Activated CD4-positive, alpha-beta memory T cell treated with anti-CD3 and anti-CD28 coated beads for 36 hours (primary cell): ENCODE measurements at places on chromosomes 11 and 22. TPM values are rescaled to one million over a fixed set of nuclear protein-coding genes. Genes with fewer than 3 reads are reported as not detected.

DNA sequence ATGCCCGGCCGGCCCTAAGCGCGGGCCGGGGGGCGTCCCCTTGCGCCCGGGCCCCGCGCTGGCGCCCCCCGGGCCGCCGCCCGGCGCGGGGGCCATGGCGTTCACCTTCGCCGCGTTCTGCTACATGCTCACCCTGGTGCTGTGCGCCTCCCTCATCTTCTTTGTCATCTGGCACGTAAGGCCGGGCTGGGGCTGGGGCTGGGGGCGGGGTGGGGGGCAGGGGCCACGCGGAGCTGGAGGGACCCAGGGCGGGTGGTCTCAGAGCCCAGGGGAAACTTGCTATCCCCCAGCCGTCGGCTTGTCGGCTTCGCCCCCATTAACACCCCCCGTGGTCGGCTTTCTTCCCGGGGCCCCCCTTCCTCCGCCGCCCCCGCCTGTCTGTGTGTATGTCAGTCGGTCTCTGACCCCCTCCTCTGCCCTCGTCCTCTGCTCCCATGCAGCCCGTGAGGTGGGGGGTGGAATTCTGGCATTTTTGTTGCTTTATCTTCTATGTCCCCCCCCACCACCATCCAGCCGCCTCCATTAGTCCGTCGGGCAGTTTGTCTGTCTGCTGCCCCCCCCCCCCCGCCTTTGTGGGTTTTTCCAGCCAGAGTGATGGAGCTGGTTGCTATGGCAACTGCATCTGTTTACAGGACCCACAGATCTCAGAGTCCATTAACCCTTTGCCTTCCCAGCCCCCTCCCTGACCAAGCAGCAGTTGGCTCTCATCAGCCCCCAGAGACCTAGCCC, 552 bp downstream of the CNIH2 start:
- DNase-seq = no peak
- H3K4me1 ChIP-seq = peaks cover 20% of the 10 kb centered on the region
- peaks cover under 1% of the 10 kb centered on the region for H3K36me3 ChIP-seq
- no peaks in the 10 kb centered on the region for H3K27me3 ChIP-seq
- no peak overlapping the region for H3K27ac ChIP-seq

- H3K4me1 ChIP-seq = peaks cover 4% of the 10 kb centered on the region
- H3K36me3 ChIP-seq = peaks cover 16% of the 10 kb centered on the region
- DNase-seq = no peak
- no peaks in the 10 kb centered on the region for H3K27me3 ChIP-seq
- H3K27ac ChIP-seq = no peak overlapping the region
- no peak overlapping the region for H3K4me3 ChIP-seq
Measured at GRCh38 chr22:25475257-25476022, 89.0 kb upstream of the GRK3 start.

DNA sequence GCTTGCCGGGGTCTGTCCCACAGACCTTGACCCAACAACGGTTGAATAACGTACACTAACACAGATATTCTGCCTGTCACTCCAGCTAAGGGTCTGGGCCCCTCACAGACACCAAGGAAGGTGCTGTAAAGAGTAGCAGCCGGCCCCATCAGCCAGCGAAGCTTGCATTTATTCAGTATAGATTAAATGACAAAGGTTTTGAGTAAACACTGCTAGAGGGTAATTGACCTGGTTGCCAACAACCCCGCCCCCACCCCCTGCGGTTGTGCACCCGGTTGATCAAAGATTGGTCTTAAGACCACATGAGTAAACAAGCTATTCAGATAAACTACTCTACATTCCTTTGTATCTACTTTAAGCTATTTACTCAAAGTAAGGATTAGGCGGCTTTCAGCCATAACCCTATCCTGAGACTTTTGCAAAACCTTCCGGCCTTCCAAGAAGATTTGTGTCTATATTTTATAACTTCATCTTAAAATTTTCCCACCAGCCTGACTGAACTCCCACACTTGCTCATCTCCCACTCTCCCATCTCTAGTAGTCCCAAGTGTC, 4.8 kb upstream of the CKAP5 start:
- H3K4me1 ChIP-seq = peaks cover 3% of the 10 kb centered on the region
- no peak overlapping the region for H3K4me3 ChIP-seq
- no peaks in the 10 kb centered on the region for H3K36me3 ChIP-seq
- no peaks in the 10 kb centered on the region for H3K27me3 ChIP-seq
- no peak overlapping the region for H3K27ac ChIP-seq

GRCh38 chr11:31106968-31107576, 262.5 kb downstream of the DCDC1 start:
- DNase-seq = peak; percentile 66
- H3K36me3 ChIP-seq = no peaks in the 10 kb centered on the region
- no peaks in the 10 kb centered on the region for H3K4me1 ChIP-seq
- H3K27ac ChIP-seq = no peak overlapping the region
- H3K27me3 ChIP-seq = no peaks in the 10 kb centered on the region

DNA sequence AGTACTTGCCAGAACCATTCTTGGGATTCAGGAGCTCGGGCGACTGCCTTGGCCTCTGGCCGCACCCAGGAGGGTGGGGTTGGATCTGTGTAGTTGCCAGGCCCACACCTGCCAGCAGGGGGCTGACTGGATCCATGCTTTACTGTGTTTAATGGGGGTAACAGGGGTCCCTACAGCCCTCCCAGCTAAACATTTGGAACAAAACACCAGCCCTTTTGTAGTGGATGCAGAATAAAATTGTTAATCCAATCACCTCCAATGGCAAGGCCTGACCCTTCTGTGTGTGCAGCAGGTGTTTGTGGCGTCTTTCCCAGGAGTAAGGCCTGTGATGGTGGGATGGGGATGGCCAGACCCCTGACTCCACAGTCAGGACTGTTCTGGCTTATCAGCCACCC, 22.5 kb downstream of the SUN2 start:
- peak; percentile 63 for DNase-seq
- peaks cover 39% of the 10 kb centered on the region for H3K4me1 ChIP-seq
- H3K4me3 ChIP-seq = peak overlapping the region; percentile 29
- peaks cover 57% of the 10 kb centered on the region for H3K36me3 ChIP-seq
- H3K27me3 ChIP-seq = no peaks in the 10 kb centered on the region
- peak overlapping the region; percentile 46 for H3K27ac ChIP-seq

- H3K27ac ChIP-seq = no peak overlapping the region
- peaks cover 17% of the 10 kb centered on the region for H3K27me3 ChIP-seq
- no peak for DNase-seq
- no peaks in the 10 kb centered on the region for H3K36me3 ChIP-seq
- H3K4me3 ChIP-seq = no peak overlapping the region
Measured at GRCh38 chr11:43285826-43286225, 26.0 kb upstream of the API5 start.

DNA sequence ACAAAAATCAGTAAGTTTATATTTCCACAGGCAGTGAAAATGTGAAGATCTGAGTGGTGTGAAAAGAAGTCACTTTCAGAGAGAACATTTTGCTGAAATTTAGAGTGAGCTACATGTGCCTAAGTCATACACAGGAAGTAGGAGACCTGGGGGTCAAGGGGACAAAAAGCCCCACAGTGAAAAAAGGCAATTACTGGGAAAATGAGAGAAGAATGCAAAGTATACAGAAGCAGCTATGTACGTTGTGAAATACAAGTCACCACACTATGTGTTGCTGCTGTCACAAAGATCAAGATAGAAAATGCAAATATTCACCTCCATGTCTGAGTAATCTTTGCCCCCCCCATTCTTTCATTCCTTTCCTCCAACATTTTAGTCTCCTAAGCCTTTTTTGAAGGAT, 21.6 kb upstream of the SESN3 start:
- peaks cover 48% of the 10 kb centered on the region for H3K4me1 ChIP-seq
- DNase-seq = no peak
- no peak overlapping the region for H3K4me3 ChIP-seq
- H3K27me3 ChIP-seq = no peaks in the 10 kb centered on the region

The OR52E8 gene
- total RNA-seq = not detected

The FAM83F gene
- total RNA-seq = 0.26 TPM

The SLC29A2 gene
- total RNA-seq = 10.3 TPM

The LAYN gene
- 0.26 TPM for total RNA-seq

The NCAM1 gene
- not detected for total RNA-seq
